ENCODE measurements at places on chromosomes 2 and 18. TPM values are rescaled to one million over a fixed set of nuclear protein-coding genes. Genes with fewer than 3 reads are reported as not detected.

- H3K27me3 ChIP-seq: no peaks in the 10 kb centered on the region
- no peak overlapping the region for H3K27ac ChIP-seq
- H3K4me3 ChIP-seq: no peak overlapping the region
- DNase-seq: no peak
- peaks cover 18% of the 10 kb centered on the region for H3K36me3 ChIP-seq
Observed at GRCh38 chr2:169961911-169962310, 134.7 kb downstream of the UBR3 start.

The PGAP1 gene
- 30.1 TPM for total RNA-seq

DNA sequence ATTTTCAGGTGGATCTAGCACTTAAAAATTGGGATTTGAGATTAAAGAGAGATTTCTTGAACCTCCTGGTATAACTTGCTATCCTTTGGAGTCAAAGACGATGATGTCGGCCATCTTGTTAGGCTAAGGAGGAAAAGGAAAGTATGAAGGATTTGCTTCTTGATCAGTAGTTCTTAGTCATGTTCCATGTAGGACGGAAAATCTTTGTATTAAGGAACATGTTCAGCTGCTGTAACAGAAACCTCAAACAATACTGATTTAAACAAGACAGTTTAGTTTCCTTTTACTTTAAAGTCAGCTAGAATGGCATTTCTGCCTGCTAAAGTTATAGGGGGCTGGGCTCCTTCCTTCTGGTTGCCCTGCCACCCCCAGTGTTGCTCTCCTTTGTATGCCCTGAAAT, 56.4 kb upstream of the MGAT5 start:
- peak overlapping the region; percentile 59 for H3K27ac ChIP-seq
- DNase-seq: no peak
- H3K4me1 ChIP-seq: peaks cover 25% of the 10 kb centered on the region
- H3K27me3 ChIP-seq: no peaks in the 10 kb centered on the region
- H3K4me3 ChIP-seq: no peak overlapping the region

The CCDC85A gene
- total RNA-seq: not detected

GRCh38 chr2:95386031-95386430, 16.5 kb upstream of the FAHD2A start:
- H3K36me3 ChIP-seq: no peaks in the 10 kb centered on the region
- H3K4me1 ChIP-seq: no peaks in the 10 kb centered on the region
- H3K27ac ChIP-seq: no peak overlapping the region
- DNase-seq: no peak
- H3K27me3 ChIP-seq: no peaks in the 10 kb centered on the region

- H3K4me3 ChIP-seq: no peak overlapping the region
- H3K27me3 ChIP-seq: no peaks in the 10 kb centered on the region
- no peak overlapping the region for H3K27ac ChIP-seq
- peaks cover 27% of the 10 kb centered on the region for H3K36me3 ChIP-seq
- H3K4me1 ChIP-seq: peaks cover 51% of the 10 kb centered on the region
Observed at GRCh38 chr2:47870641-47871540, 35.4 kb downstream of the FBXO11 start.

The ABCA12 gene
- total RNA-seq: not detected

GRCh38 chr2:158948964-158949699, 19.3 kb upstream of the TANC1 start:
- H3K27me3 ChIP-seq: peaks cover 5% of the 10 kb centered on the region
- no peak overlapping the region for H3K4me3 ChIP-seq
- H3K4me1 ChIP-seq: peaks cover 8% of the 10 kb centered on the region
- no peak overlapping the region for H3K27ac ChIP-seq
- no peaks in the 10 kb centered on the region for H3K36me3 ChIP-seq

- H3K36me3 ChIP-seq: peaks cover 80% of the 10 kb centered on the region
- no peak for DNase-seq
- no peak overlapping the region for H3K4me3 ChIP-seq
- peak overlapping the region; percentile 63 for H3K27ac ChIP-seq
- H3K27me3 ChIP-seq: no peaks in the 10 kb centered on the region
- peaks cover 47% of the 10 kb centered on the region for H3K4me1 ChIP-seq
Observed at GRCh38 chr2:190973726-190974628, 40.0 kb downstream of the STAT1 start.

Measured in activated T-helper 1 cell treated with anti-CD3 and anti-CD28 coated beads, Interleukin-12 subunit alpha, Interleukin-12 subunit beta, Interleukin-2, Interleukin-4 antibody, amounts not matched to agents 30 ng/mL and 10 ng/mL and 1 ng/mL, durations not matched to agents 14 hours and 24 hours and 36 hours (primary cell).